Common myeloid progenitor, CD34-positive (primary cell): ENCODE measurements at places on chromosomes 6 and 20.

GRCh38 chr6:119521251-119521650 lies 171.7 kb upstream of the MAN1A1 start:
- DNase-seq = no peak

DNA sequence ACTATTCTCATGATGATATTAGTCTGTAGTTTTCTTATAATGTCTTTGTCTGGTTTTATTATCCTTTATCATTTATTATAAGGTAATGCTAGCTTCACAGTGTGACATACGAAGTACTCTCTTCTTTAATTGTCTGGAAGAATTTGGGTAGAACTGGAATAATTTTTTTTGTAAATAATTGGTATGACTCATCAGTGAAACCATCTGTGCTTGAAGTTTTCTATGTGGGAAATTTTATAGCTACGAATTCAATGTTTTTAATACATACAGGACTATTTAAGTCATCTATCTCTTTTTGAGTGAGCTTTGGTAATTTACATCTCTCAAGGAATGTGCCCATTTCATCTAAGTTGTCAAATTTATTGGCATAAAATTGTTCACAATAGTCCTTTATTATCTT lies 86.3 kb downstream of the SOD2 start:
- no peak for DNase-seq

DNA sequence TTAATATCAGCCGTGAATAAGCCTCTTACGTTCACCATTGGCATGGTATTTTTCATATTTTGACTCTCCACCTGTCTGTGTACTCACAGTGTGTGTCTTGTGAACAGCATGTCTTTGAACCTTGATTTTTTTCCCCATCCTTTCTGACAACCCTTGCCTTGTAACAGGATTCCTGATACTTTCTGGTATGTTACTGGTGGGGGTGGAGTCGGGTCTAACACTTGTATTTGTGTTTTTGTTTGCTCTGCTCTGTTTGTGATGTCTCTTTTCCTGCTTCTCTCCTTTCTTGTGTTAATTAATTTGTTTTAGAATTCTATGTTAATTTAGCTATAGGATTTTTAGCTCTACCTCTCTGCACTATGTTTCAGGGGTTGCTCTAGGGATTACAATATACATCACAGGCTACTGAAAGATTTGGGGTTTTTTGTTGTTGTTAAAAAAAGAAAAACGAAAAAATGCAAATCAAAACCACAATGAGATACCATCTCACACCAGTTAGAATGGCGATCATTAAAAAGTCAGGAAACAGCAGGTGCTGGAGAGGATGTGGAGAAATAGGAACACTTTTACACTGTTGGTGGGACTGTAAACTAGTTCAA lies 245.1 kb downstream of the CDH4 start:
- no peak for DNase-seq

DNA sequence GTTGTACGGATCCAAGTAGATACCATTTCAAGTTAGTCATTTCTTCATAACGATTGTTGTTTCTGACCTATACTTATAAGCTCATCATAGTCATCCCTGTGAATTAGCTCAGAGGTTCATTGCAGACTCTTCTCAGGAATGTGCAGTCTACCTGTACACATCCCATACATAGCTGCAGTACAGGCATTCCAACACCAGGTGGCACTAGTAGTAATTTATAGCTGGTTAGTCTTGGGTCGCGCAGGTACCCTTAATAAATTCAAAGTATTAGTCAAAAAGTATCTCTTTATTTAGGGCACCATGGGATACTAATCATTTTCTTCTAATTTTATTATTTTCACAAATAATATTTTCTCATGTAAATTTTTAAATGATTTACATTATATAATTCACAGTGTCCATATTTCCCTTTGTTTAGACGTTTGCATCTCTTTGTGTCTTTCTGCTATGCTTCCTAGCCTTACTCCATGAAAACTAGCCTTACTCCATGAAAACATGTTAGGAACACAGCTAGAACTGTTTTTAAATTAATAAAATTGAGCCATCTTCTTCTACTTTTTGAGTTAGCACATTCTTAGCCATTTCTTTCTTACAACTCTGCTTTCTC lies 128.6 kb upstream of the FAM83B start:
- DNase-seq = peak; percentile 52

DNA sequence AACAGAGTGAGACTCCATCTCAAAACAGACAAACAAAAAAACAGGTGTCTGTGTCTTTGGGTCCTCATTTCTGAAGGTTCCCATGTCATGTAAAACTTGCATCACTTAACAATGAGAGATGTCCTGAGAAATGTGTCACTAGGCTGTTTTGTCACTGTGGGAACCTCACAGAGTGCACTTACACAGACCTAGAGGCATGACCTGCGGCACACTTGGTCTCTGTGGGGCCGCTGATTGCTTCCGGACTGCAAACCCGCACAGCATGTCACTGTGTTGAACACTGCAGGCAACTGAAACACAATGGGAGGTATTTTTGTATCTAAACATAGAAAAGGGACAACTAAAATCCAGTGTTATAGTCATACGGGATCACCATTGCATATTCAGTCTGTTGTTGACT lies 42.3 kb upstream of the TMEM181 start:
- peak; percentile 46 for DNase-seq

- no peak for DNase-seq
Measured at GRCh38 chr20:25863536-25864325, 167.1 kb upstream of the ZNF337 start.

DNA sequence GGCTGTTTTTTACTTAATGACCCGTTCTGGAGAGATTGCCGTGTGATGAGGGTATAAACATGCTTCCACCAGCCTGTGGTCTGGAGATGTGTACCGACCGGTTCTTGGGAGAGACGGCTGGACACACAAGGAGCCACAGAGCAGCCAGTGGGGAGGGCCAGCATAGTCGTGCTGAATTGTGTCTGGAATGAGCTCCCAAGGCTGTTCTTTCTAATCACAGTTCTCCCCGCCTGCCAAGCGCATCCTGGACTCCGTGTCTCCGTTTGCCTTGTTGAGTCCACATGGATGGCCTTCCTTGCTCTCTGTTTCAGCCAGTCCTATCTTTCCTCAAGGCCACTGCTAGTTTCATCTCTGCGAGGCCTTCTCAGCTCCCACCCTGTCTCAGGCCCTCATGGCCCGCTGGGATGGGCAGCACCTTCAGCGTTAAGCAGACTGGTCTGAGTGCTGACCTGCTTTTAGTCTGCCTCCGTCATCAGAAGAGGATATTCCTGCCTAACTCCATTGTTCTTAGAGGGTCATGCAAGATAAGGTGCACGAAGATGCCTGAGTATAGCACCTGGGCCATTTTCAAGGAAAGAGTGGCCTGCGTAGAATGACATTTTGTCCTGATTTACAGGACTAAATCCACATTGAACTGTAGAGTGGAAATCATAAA lies 20.6 kb downstream of the MANBAL start:
- no peak for DNase-seq

DNA sequence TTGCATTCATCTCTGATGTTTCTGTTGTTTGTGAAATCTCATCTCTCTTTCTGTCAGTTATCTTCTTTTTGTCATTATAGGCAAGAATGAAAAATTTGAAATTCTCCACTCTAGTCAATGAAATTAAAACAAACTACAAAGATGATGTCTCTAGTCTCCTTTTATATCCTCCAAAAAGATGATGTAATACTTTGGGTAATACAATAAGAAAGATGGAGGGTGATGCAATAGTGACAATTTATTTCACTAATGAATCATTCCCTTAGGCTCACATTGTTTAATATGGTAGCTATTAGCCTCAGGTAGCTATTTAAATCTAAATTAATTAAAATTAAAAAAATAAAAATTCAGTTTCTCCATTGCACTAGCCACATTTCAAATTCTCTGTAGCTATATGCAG lies 145.4 kb downstream of the UST start:
- no peak for DNase-seq

DNA sequence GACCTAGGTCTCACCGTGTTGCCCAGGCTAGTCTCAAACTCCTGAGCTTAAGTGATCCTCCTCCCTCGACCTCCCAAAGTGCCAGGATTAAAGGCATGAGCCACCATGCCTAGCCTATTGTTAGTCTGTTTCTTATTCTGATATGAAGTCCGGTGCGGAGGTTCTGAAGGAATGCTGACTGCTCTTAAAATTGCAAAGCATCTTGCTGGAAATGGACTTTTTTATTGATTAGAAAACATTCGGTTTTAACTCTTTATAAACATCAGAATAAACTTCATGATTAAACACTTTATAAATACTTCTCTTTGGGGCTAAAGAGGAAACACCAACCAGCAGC lies 3.2 kb downstream of the TNFAIP3 start:
- DNase-seq = no peak

GRCh38 chr6:1622220-1622850 lies 12.6 kb downstream of the FOXC1 start:
- DNase-seq = no peak

DNA sequence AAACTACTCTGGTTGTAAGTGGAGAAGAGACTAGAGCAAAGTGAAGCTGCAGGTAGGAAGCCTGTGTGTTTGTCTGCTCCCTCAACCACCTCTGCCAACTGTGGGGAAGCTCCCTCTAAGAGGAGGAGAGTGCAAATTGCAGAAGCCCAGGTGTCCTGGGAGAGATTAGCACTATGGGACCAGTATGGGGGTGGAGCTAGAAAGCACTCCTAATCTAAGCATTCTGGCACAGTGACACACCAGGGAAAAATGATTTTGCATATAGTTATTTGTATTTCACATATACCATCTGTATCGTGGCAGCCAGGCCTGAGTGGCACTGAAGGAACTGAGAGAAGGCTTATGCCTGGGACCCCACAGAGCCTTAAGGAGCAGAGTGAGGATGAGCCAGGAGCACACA lies 12.8 kb downstream of the GSTA1 start:
- DNase-seq = no peak

- DNase-seq = no peak
Measured at GRCh38 chr6:16912756-16913155, 151.5 kb upstream of the ATXN1 start.

DNA sequence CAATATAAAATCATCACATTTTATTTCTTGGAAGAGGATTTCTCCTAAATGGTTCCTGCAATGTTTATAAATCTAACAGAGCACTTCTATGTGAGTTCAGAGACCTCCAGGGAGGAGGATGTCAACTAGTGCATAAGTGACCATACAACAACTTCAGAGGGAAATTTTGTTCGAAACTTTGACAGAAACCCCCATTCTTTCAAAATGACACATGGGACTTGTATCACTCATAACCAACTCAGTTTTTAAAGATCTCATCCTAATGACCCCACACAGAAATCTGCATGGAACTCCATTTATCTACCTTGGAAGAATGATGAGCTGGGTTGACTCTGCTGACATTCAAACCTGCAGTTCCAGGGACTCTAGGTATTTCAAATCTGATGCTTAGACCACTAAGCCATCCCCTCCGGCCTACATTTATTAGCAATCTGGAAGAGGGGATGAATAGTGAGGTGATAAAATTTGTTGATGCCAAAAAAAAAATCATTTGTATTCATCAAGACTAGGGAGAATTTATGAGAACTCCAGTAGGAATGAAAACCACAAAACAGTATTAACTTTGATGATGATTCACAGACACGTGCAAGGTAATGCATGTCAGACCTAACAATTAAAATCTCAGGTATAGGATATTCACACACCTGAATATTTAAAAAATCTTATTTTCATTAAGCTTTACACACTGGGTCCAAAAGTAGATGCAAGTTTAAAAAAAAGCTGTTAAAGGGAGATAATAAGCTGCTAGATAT lies 153.0 kb downstream of the REV3L start:
- no peak for DNase-seq

GRCh38 chr20:46004187-46004586 lies 4.5 kb upstream of the MMP9 start:
- DNase-seq = no peak

GRCh38 chr6:15947923-15948322 lies 181.0 kb upstream of the MYLIP start:
- DNase-seq = no peak

DNA sequence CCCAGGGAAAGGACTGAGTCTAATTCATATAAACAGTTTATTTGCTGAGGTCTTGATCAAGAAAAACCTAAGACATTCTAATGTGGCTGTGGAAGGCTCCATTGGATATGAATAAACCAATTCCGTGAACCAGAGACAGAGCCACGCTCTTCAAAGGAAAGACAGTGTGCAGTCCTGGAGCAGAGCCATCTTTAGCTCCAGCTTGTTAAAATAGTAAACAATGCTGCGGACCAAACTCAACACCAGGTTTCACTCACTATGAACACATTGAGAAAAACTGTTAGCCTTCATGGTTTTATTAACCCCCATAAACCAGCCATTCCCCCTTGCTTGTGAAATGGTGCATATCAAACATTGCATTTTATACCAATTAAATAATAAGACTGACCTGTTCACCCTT lies 61.9 kb downstream of the COL9A1 start:
- no peak for DNase-seq

DNA sequence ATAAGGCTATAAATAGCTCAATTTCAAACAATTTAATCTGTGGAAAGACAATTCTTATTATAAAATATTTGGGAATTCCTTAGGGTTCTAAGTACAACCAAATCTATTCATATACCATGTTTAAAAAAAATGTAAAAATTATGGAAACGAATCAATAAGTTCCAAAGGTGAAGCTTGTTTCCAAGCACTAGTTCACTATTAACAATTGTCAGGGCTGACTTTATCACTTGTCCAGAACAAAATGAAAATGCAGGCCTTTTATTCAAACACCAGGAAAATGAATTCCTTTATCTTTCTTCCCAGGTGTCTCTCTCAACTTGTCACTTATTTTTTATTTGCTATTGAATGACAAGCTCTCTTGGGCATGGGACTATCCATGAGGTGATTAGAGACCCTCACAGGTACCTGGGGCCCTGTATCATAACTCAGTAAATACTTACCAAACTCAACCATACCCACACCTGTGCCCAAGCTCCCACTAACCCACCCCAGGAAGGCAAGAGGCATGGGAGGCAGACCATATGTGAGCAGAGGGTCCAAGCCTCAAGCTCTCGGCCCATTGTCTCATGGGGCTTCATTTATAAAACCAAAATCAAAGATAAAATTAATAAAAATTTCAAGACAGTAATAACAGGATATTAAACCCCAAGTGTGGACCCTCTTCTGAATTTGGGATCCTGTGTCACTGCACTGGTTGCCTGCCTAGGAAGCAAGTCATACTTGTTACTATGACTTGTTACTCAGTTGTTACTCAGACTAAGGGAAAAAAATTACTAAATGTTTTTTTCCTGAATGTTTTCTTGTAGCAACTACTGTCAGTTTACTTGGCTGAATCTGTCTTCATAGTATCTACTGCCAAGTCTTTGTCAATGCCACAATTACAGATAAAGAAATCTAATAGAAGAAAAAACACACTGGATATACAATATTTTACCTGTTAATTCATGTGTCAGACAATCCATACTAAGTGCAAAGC lies 54.7 kb downstream of the PTPRK start:
- no peak for DNase-seq

GRCh38 chr6:23656255-23657194 lies 469.5 kb upstream of the NRSN1 start:
- DNase-seq = no peak

DNA sequence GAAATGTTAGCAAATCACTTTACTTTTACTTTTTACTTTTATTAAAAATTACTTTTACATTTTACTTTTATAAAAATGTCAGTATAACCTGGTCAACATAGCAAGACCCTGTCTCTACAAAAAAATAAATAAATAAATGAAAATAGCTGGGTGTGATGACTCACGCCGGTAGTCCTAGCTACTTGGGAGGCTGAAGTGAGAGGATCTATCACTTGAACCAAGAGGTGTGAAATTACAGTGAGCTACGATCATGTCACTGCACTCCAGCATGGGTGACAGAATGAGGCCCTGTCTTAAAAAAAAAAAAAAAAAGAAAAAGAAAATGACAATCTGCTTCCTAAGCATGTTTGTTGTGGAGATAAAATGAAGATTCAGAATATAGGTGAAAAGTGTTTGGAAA lies 31.0 kb upstream of the FBXO30 start:
- DNase-seq = no peak

GRCh38 chr6:125174626-125175025 lies 21.1 kb downstream of the TPD52L1 start:
- DNase-seq = no peak
